ENCODE measurements at places on chromosomes 5 and 9.

GRCh38 chr9:91899219-91899563 lies 50.8 kb downstream of the ROR2 start:
- no peak for DNase-seq

DNA sequence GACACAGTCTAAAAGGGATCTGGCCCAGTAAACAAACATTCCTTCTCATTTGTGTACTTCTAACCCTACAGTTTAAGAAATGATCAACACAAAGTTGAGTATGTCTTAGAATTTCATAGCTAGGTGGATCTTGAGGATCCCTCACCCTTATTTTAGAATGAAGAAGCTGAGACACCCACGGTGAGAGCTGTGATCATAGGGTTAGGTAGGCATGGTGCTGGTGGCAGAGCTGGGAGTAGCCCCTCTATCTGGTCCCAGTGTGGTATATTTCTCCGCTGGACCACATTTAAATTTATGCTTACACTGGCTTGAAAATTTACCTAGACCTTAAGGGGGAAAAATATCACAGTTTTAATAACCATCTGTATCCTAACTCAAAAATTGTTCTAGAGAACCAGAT lies 39.8 kb downstream of the UGCG start:
- no peak for DNase-seq

DNA sequence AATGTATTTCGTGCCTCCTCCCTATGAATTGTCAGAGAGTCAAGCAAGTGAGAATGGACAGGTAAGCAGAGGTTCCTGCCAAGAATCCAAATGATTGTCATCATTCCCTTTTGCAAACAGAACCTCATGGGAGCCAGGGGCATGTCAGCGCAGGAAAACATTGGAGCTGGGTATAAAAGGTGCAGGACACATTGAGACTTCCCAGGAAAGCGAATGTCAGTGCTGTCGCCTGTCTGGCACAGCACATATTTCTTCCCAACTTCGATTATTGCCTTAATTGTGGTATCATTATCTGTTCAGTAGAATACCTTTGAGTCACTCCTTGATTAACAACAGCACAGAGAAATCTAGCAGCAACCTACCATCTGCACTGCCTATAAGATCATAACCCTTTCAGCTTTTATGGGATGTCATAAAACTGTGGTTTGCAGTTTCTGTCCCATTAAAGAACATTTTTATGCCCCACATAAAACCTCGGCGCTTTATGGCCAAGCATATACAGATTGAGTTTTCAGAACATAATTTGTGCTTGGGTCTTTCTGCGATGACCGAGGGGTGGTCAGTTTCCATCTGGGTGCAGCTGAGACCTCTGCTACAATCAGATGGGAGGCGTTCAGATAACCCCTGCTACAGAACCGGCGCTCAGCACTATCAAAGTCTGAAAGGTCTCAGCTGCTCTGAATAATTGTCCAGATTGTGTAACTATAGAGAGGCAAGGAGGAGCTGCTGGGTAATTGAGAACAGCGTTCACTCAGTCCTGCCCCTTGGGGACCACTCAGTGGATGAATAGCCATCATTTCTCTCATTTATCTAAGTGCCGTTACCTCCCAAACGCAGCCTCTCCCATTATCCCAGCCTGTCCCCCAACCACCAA lies 30.9 kb upstream of the WWC1 start:
- no peak for DNase-seq

DNA sequence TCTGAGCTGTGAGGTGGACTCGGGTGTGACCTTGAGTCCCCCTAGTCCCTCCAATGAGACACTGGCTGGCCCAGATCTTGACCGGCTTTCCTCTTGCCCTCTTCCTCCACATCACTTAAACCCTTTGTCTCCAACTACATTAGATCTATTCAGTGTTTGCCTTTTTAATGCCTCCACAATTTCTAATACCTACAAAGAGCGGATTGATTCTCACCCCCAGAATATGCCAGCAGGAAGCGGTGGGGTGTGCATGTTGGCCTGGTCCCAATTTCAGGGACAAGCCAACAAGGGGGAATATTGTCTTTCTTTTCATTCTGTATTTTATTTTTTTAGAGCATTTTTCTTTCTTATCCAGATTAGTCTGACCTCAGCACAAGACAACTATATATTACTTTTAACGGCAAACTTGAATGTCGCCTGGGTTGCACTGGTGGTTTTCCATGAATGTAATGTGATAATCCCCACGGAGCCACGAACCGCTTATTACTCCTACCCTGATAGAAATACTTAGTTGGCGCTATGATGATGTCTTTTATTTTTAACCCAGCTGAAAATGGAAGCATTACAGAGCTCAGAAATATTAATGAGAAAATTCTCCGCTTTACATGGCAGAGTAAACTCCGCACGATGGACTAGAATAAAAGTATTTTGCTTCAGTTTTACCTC lies 68.5 kb upstream of the MYO10 start:
- DNase-seq, result no peak

DNA sequence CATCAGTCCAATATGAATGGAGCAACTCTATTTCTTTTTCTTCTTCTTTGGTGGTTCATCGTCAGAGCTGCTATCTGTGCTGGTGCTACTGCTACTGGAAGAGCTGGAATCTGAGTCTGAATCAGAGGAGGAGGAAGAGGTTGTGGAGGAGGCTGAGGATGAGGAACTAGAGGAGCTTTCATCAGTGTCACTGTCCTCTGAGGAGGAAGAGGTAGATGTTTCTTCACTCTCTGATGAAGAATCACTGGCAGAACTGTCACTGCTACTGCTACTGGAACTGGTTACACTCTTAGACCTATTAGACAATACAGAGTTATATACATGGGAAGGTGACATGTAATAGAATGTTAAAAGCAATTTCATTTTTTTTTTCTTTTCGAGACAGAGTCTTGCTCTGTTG lies 27.8 kb downstream of the ZCCHC10 start:
- DNase-seq, result no peak
